ENCODE measurements at places on chromosomes 12 and 14. TPM values are rescaled to one million over a fixed set of nuclear protein-coding genes. Genes with fewer than 3 reads are reported as not detected.

ANG gene
- polyA plus RNA-seq: 3.7 TPM

GRCh38 chr14:74932401-74932901 is 9.4 kb upstream of the RPS6KL1 start:
- no peak for DNase-seq

- DNase-seq: no peak
Observed at GRCh38 chr14:72651714-72652113, 242.2 kb downstream of the DPF3 start.

DNA sequence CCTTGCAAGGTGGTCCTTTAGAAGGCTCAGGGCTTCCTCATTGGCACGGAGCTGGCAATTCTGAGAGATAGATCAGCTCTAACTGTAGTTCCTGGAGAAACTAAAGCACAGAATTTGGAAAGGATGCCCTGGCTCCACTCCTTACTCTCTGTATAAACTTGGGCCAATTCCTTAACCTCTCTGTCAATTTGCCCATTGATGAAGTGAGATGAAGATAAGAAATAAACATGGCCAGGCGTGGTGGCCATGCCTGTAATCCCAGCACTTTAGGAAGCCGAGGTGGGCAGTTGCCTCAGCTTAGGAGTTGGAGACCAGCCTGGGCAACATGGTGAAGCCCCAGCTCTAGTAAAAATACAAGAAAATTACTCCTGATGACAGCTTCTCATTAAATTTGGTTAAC is 34.0 kb upstream of the COX6A1 start:
- no peak for DNase-seq

DNA sequence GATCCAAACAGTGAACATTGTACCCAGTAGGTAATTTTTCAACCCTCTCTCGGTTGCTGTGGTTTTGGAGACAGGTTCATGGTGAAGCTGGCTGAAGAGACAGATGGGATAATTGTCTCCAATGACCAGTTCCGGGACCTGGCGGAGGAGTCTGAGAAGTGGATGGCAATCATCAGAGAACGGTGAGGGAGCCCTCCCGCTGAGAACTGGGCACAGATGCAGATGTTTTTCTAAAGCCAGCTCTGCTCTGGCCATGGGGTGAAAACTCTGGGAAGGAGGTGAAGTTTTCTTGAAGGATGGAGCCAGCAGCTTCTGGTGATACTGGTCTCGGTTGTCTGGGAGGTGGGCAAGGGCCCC is 6.2 kb downstream of the KHNYN start:
- DNase-seq: no peak

VDR gene
- polyA plus RNA-seq: 0.37 TPM
